Muscle of arm (tissue), 14 donors: ENCODE measurements at places on chromosomes 12 and 14.

DNA sequence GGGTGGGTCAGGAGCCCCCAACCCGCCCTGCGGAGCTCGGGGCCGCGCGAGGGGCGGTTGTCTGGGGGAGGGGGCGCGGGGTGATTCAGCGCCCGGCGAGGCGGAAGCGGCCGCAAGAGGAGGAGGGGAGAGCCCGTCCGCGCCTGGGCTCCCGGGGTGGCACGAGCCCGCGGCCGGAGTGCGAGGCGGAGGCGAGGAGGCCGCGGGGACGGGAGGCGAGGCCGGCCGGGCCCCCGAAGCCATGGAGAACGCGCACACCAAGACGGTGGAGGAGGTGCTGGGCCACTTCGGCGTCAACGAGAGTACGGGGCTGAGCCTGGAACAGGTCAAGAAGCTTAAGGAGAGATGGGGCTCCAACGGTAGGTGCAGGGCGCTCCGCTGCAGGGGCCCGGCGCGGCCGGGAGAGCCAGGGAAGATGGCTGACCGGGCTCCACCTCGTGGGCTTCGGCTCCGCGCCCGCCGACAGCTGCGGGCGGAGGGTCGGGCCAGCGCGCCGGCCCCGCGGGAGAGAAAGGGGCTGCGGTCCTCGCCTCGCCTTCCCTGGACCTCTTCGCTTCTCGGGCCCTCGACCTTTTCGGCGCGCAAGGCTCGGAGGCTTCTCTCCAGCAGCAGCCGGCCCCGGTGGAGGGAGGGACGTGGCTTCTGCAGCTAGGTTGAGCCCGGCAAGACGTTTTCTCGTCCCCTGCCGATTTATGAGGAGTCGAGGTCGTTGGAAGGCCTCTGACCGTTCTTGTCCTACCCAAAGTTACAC, 677 bp downstream of the ATP2A2 start:
- peak; percentile 43 for DNase-seq

GRCh38 chr12:46387670-46388069, 15.1 kb upstream of the SLC38A2 start:
- no peak for DNase-seq

GRCh38 chr12:71315328-71315985, 124.1 kb upstream of the LGR5 start:
- DNase-seq: no peak

- DNase-seq: no peak
Measured at GRCh38 chr14:103908580-103908979, 19.7 kb upstream of the TDRD9 start.

DNA sequence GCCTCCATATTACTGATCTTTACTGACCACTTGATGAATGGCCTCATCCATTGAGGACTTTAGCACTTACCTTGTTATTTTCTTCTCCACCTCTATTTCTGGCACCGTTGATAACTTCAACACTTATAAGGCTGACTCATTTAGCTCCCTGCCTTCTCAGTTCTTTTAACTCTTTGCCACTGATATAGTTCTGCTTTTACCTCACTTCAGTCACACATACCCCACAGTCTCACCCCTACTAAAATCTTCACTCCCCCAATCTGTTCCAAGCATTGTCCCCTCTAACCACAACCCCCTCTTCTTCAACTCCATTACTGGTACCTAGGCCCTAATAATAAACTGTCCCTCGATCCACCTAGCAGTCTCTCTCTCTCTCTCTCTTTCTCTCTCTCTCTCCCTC, 141.0 kb downstream of the PAH start:
- no peak for DNase-seq

- no peak for DNase-seq
Measured at GRCh38 chr12:49422114-49422513, 54.9 kb downstream of the SPATS2 start.

DNA sequence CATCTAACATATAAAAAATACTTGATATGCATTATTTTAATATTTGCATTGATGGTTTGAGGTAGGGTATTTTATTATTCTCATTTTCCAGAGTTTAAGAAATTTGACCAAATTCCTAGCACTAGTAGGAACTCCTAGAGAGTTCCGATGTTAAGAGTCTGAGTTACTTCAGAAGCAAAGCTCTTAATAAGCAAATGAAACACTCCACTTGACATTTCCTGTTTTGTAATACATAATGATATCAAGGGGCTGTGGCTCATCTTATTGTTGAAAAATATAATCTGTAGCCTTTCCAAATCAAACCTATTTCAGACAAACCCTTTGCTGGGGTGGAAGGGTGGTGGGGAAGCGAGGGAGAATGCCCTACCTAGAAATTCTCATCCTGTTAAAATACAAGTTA, 355.5 kb downstream of the DIO2 start:
- no peak for DNase-seq

- DNase-seq: no peak
Measured at GRCh38 chr14:50225974-50226297, 5.4 kb downstream of the SOS2 start.

GRCh38 chr14:104184911-104185499, 46.6 kb downstream of the KIF26A start:
- DNase-seq: no peak
